Stimulated activated CD4-positive, alpha-beta T cell treated with anti-CD3 and anti-CD28 coated beads, Interleukin-1b, Interleukin-23, amount 100 ng/mL, for 24 hours (primary cell): ENCODE measurements at places on chromosomes 2 and 18.

DNA sequence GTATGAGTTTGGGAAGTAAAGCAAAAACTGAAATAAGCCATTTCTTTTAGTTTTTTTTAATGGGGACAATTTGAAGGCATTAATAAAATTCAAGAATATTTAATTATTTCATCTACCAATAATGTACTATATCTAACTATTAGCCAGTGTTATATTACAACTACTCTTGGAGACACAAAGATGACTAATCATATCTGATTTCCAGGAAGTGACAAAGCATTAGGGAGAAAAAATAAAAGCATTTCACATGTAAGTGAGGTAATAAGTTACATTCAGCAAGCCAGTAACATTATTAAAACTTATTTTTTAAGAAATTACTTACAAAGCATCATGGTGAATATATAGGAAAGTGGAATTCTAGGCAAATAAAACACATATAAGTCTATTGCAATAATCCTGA lies 781.3 kb upstream of the NRXN1 start:
- no peak for DNase-seq

DNA sequence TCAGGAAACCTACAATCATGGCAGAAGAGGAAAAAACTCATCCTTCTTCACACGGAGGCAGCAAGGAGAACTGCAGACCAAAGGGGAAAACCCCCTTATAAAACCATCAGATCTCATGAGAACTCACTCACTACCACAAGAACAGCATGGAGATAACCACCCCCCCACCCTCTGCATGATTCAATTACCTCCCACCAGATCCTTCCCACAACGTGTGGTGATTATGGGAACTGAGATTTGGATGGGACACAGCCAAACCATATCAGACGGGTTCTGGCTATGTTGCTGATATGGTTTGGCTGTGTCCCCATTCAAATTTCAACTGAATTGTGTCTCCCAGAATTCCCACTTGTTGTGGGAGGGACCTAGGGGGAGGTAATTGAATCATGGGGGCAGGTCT lies 28.7 kb upstream of the CCDC150 start:
- DNase-seq = no peak

DNA sequence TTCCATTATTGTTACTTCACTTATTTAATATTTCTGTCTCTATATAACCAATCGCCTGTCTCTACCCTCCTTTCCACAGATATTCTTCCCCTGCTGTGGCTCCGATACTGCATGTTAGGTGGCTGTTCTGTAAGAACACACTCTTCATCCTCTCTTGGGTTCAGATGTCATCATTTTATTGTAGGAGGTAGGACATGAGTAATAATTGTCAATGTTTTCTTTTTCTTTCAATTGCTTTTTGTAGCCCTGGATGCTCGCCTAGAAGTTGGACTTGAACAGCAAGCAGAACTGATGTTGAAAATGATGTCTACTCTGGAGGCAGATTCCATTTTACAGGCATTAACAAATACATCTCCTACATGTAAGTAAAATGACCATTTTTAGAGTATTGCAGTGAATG lies 128.6 kb downstream of the BIRC6 start:
- no peak for DNase-seq

DNA sequence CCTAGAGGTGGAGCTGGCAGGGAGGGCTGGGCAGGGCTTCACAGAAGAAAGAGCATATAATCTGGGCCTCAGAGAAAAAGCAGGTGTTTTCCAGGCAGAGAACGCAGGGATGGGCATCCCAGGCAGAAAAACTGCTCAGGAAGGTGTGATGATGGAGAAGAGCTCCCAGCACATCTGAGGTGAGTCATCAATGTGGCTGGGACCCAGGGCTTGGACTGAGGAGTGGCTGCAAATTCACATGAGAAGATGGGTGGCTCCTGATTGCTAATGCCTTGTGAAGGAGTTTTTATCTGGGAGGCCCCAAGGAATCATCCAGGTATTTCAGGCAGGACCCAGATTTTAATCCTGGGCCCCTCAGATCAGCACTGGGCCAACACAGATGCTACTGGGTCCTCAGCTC lies 10.2 kb downstream of the IL1F10 start:
- DNase-seq = no peak

GRCh38 chr18:45458033-45458432 lies 157.2 kb upstream of the SLC14A2 start:
- no peak for DNase-seq

- DNase-seq = no peak
These were observed 187.4 kb downstream of the BCL2 start for GRCh38 chr18:63131959-63132818.

GRCh38 chr2:177242121-177242987 lies 22.2 kb downstream of the NFE2L2 start:
- DNase-seq = no peak

- DNase-seq = no peak
These were observed 71.7 kb downstream of the GALNT14 start for GRCh38 chr2:31066551-31066950.

GRCh38 chr18:53115876-53116585 lies 776.0 kb downstream of the DCC start:
- DNase-seq = no peak

DNA sequence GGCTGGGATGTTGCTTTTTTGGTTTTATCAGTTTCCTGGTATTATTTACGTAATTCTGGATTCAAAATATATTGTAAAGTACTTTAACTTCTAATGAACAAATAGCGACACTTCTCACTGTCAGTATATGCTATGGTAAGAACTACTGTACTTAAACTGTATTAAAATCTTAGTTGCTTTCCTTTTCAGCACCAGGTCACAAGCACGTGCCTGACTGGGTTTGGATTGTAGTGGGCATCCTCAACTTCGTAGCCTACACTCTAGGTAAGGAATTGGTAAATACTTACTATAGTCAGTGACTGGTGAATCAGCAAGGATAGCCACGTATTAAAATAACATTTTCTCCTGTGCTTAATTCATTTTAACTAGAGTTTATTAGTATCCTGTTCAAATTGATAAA lies 20.4 kb upstream of the ADGRF3 start:
- no peak for DNase-seq

GRCh38 chr2:216700088-216700567 lies 4.8 kb upstream of the IGFBP5 start:
- no peak for DNase-seq

- DNase-seq = no peak
These were observed 71.5 kb downstream of the OSBPL6 start for GRCh38 chr2:178265851-178266250.

- no peak for DNase-seq
These were observed 71.8 kb upstream of the SEC11C start for GRCh38 chr18:59067873-59068272.

- no peak for DNase-seq
These were observed 853.9 kb downstream of the LRRTM4 start for GRCh38 chr2:76668279-76668678.

- no peak for DNase-seq
These were observed 24.4 kb downstream of the SCN9A start for GRCh38 chr2:166351319-166351718.

- DNase-seq = no peak
These were observed 13.2 kb downstream of the SERPINE2 start for GRCh38 chr2:224025874-224026273.

DNA sequence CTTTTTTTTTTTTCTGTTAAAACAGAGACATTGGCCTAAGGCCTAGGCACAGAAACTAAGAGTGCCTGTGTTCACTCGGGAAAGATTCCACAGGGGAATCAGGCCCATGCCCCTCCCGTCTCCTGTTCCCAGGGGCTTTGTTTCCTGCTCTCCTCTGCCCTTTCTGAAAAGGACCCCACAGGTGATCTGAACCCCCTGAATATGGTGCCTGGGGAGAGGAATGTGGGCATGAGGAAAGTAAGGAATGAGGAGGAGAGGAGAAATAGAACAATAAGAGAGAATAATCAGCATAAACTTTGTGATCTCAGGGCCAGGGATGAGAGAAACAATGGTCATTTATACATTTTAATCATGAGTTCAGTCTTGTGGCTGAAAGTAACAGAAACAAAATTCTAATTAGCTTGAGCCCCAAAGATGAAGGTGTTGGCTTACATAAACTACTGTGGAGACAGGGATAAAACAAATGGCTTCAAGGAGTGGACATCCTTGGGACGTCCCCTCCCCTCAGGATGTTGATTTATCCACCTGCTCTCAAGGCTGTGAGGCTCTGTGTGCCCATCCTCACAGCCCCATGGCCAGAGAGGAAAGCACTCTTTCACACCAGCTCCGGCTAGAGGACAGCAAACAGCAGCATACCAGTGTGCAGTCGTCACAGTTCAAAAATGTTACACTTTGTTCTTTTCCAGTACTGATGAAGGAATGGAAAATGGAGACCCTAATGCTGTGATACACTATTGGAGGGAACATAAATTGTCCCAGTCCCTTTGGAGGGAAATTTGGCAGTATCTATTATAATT lies 46.4 kb upstream of the MRPL33 start:
- DNase-seq = no peak

DNA sequence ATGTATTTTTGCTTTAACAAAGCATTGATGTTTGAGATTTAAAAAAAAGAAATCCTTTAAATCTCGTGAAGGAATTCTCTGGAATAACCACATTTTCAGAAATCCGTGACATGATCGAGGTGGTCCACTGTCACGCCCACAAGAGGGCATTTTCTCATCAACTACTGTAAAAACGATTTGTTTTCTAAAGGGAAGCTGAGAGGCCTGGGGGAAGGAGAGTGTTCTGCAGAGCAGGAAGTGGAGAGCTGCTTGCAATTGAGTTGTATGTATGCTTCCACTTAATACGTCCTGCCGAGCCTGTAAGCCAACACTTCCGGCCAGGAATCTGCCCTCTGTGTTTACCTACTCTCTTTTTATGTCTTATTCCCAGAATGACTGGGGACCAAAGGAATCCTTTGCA lies 19.4 kb downstream of the KLHL29 start:
- no peak for DNase-seq

DNA sequence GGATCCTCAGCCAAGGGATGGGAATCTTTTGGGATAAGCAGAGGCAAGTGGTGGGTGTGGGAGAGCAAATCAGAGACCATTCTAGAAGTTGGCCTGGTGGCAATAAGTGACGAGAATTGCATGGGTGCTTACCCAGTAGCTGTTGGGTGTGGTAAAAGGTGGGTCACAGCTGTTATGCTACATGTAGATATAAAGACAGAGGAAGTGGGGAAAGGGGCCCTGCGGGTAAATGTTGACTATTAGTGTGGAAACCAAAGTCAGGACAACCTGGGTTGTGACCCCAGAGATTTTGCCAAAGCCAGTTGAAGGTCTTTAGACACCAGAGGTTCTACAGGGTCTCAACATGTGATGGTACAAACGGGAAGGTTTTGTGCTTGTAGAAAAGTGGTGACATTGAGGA lies 443.6 kb upstream of the HNRNPA3 start:
- no peak for DNase-seq

GRCh38 chr18:51195451-51196117 lies 1.9 kb downstream of the MEX3C start:
- peak; percentile 19 for DNase-seq

DNA sequence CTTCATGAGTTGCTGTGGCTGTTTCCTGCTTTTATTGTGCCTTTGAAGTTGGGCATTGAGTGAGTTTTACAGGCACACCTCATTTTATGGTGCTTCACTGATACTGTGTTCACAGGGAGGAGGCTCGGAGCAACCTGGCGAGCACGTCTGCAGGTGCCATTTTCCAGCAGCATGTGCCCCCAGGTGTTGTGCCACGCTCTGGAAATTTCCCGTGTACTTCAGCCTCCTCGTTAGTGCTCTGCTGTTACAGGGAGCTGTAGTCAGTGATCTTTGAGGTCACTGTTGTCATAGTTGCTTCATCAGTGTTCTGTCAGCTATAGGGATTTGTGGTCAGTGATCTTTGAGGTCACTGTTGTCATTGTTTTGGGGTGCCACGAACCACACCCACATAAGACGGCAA lies 20.1 kb downstream of the CTDP1 start:
- no peak for DNase-seq

DNA sequence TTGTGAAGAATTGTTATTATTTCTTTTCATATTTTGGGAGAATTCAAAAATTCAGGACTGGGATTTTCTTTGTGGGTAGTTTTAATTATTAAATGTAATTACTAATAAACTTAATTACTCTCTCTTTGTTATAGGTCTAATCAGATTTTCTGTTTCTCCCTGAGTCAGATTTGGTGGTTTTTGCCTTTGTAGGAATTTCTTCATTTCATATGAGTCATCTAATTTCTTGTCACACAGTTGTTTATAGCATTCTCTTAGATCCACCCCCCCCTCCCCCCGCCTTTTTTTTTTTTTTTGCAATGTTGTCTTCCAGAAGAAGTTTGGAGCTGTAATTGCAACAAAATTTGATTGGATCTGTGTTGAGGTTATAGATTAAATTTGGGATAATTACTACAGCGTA lies 26.0 kb upstream of the GALR1 start:
- no peak for DNase-seq

GRCh38 chr2:127961729-127962128 lies 66.1 kb downstream of the SAP130 start:
- no peak for DNase-seq

GRCh38 chr2:27441958-27442919 lies at the start of gene KRTCAP3:
TSS of gene KRTCAP3 (plus strand) at chr2:27442381. CDS start at chr2:27442413, 32 bp downstream.
- DNase-seq = no peak

GRCh38 chr18:2948038-2948437 lies 64.9 kb downstream of the LPIN2 start:
- no peak for DNase-seq

GRCh38 chr2:98903064-98903355 lies 33.0 kb downstream of the CRACDL start:
- no peak for DNase-seq

- DNase-seq = no peak
These were observed 11.9 kb upstream of the CCNT2 start for GRCh38 chr2:134906726-134907125.

GRCh38 chr2:98464772-98465310 lies 20.2 kb downstream of the INPP4A start:
- no peak for DNase-seq

GRCh38 chr2:9244985-9245544 lies 38.5 kb downstream of the ASAP2 start:
- no peak for DNase-seq
